ENCODE measurements at places on chromosomes 7 and 10. TPM values are rescaled to one million over a fixed set of nuclear protein-coding genes. Genes with fewer than 3 reads are reported as not detected.

DNA sequence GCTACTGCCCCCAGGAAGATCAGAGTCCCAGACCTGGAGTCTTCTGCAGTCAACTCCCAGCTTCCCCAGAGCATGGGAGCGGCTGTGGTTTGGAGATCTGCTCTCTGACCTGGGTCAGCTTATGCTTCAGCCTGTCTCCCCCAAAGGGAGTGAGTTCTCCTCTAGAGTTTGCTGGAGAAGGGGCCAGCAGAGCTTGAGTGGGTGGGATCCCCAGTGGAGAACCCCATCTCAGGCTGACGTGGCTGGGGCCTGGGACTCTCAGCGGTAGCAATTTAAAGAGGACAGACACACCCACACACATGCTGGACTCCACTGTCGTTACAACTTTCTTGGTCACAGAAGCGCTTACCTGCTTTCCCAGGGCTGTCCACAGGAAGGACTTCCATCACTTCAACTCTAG lies 6.3 kb downstream of the UNC5B start:
- DNase-seq = no peak

Gene R3HCC1L
- total RNA-seq = 15.9 TPM

GRCh38 chr7:104357166-104357565 lies 28.8 kb downstream of the LHFPL3 start:
- DNase-seq = no peak

DNA sequence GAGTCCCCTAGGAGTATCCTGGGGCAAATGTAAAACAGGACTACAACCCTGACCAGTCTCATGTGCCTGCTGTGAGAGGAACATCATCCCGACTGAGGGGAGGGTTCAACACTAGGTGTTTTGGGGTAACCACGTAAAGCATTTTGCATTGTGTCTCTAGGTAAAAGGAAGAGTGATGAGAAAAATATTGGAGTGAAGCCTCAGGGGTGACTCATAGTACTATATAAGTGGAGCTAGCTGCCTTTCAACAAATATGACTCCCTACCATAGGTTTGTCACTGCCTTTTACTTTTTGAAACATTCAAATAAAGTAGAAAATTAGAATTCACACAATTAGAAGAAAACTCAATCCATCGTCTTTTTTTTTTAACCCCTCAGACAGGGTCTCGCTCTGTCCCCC lies 2.6 kb upstream of the CAMK2G start:
- DNase-seq = no peak

DNA sequence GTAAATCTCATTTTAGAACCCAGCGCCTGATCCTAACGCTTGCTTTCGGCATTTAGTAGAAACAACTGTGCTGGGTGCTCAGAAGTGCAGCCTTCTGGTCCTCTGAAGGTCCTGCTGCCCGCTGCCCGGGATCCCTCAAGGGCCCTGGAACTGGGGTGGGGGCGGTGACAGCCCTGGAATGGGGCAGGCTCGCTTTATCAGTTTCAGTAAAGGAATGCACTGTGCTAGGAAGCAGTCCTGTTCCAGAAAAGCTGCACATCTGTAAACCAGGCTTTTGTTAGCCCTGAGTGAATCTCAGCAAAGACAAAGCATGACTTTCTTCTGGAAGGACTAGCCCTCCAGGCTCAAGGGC lies 254.6 kb downstream of the TNS3 start:
- peak; percentile 47 for DNase-seq

Gene HABP2
- not detected for total RNA-seq

Gene TMEM130
- 0.22 TPM for total RNA-seq

DNA sequence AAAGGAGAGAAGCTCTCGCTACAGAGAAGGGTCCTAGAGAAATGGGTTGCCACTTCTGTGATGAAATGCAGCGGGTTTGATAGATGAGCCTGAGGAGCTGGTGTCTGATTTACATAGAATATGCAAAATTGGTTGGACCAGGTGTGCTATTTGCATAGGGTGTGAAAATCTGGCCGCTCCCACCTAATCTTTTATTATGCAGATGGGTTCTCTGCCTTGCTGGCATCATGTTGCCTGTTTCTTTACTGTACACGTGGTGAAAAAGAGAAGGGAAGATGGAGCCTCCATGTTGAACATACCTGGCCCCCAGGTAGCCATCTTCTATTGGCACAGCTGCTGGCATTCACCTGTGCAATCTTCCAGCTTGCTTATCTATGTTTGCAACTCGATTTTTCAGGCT lies 212.2 kb downstream of the ANKRD7 start:
- DNase-seq = no peak

- DNase-seq = no peak
These were observed 59.4 kb downstream of the CALCR start for GRCh38 chr7:93515144-93515543.
